Body of pancreas (tissue), 4 donors: ENCODE measurements at places on chromosomes 4 and X. TPM values are rescaled to one million over a fixed set of nuclear protein-coding genes. Genes with fewer than 3 reads are reported as not detected.

IL2RG gene
- 0.52 TPM for total RNA-seq

SH3D19 gene
- 38.1 TPM for total RNA-seq

ERVMER34-1 gene
- total RNA-seq = 0.52 TPM

SSX3 gene
- total RNA-seq = not detected

TSPAN7 gene
- total RNA-seq = 18.8 TPM

CT45A3 gene
- not detected for total RNA-seq

NAA11 gene
- not detected for total RNA-seq

HERC3 gene
- 10.9 TPM for total RNA-seq

CCKAR gene
- total RNA-seq = 1.0 TPM

CLIC2 gene
- total RNA-seq = 5.4 TPM

POU3F4 gene
- not detected for total RNA-seq

FAM9C gene
- total RNA-seq = not detected

NLRP2B gene
- not detected for total RNA-seq

MAGED4 gene
- total RNA-seq = 5.2 TPM

MAD2L1 gene
- 0.78 TPM for total RNA-seq

DNA sequence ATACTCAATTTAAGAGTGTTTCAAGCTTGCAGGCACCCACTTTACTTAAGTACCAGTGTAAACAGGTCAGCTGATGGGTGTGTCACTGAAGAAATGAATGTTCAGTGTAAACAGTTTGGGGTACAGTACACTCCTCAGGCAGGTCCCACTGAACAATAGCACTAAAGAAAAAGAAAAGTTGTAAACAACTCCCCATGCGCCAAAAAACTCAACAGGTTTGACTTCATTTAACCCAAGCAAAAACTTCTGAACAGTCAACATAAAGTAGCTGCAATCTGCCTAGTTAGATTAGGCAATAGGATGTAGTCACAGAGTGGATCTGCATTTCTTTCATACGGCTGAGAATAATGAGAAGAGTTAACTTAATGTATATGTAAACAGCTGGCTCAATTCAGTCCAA is 93.2 kb downstream of the FAM13A start:
- no peaks in the 10 kb centered on the region for H3K27me3 ChIP-seq
- no peaks in the 10 kb centered on the region for H3K36me3 ChIP-seq
- no peak overlapping the region for H3K4me3 ChIP-seq
- DNase-seq = no peak

- no peaks in the 10 kb centered on the region for H3K27me3 ChIP-seq
- no peak for DNase-seq
- H3K27ac ChIP-seq = no peak overlapping the region
Observed at GRCh38 chrX:39716802-39717540, 380.8 kb downstream of the BCOR start.

DNA sequence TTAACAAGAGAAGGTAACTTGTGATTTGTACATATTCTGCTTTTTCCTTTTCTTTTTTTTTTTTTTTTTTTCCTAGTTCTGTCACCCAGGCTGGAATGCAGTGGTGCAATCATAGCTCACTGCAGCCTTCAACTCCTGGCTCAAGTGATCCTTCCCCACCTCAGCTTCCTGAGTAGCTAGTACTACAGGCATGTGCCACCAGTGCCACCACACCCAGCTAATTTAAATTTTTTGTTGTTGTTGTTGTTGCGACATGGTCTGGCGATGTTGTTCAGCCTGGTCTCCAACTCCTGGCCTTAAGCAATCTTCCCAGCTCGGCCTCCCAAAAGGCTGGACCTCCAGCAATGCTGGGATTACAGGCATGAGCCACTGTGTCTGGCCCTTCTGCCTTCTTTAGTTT is 1.5 kb upstream of the TACR3 start:
- H3K4me3 ChIP-seq = no peak overlapping the region
- H3K27ac ChIP-seq = no peak overlapping the region
- H3K4me1 ChIP-seq = peaks cover 11% of the 10 kb centered on the region
- no peaks in the 10 kb centered on the region for H3K36me3 ChIP-seq
- no peak for DNase-seq

DNA sequence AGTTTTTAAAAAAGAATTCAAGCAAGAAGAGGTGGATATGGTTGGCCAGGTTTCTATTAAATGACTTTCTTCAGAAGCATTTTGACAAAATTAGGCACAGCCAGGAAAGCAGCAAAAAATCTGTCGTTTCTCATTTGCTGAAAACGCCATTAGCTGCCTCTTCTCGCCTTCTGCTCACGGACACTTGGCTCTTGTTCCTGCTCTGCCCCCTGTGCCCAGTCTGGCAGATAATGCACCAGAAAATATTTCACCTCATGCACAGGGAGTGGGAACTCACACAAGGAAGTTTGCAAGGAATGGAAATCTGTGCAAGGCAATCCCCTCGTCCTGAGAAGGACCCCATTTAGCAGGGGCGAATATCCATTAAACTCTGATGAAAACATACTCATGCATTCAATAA is 260.0 kb downstream of the PACRGL start:
- H3K27me3 ChIP-seq = no peaks in the 10 kb centered on the region
- no peak overlapping the region for H3K27ac ChIP-seq
- H3K36me3 ChIP-seq = no peaks in the 10 kb centered on the region
- DNase-seq = no peak
- H3K4me1 ChIP-seq = no peaks in the 10 kb centered on the region

DNA sequence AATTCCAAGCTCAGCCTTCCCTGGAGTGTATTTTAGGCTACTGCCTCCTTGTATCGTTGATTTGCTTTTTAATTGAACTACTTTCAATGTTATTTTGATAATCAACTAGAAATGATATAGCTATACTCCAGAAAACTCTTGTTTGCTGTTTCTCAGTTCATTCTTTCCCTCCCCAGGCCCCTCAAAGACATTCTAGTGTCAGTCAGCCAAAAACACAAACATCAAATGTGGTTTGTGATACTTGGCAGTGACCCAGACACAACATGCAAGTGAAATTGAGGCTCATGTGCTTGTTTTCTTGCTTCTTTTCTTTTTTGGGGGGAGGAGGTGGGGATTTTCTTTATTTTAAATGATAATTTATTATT is 7.6 kb downstream of the FAT4 start:
- no peaks in the 10 kb centered on the region for H3K27me3 ChIP-seq
- no peak overlapping the region for H3K27ac ChIP-seq
- H3K4me3 ChIP-seq = no peak overlapping the region
- peaks cover 15% of the 10 kb centered on the region for H3K4me1 ChIP-seq
- DNase-seq = no peak

GRCh38 chr4:185165605-185166063 is 22.6 kb downstream of the SLC25A4 start:
- no peak overlapping the region for H3K4me3 ChIP-seq
- no peaks in the 10 kb centered on the region for H3K36me3 ChIP-seq
- no peaks in the 10 kb centered on the region for H3K4me1 ChIP-seq
- no peaks in the 10 kb centered on the region for H3K27me3 ChIP-seq
- H3K27ac ChIP-seq = no peak overlapping the region
- DNase-seq = no peak

- H3K4me3 ChIP-seq = no peak overlapping the region
- no peak overlapping the region for H3K27ac ChIP-seq
- no peaks in the 10 kb centered on the region for H3K4me1 ChIP-seq
- H3K27me3 ChIP-seq = no peaks in the 10 kb centered on the region
- DNase-seq = no peak
Observed at GRCh38 chrX:71640002-71640401, 21.7 kb upstream of the CXCR3 start.

- peaks cover 9% of the 10 kb centered on the region for H3K4me1 ChIP-seq
- H3K27me3 ChIP-seq = no peaks in the 10 kb centered on the region
- no peak for DNase-seq
- no peaks in the 10 kb centered on the region for H3K36me3 ChIP-seq
Observed at GRCh38 chrX:10486373-10486772, 134.0 kb downstream of the MID1 start.

- H3K27ac ChIP-seq = no peak overlapping the region
- DNase-seq = no peak
- H3K4me1 ChIP-seq = no peaks in the 10 kb centered on the region
- no peaks in the 10 kb centered on the region for H3K27me3 ChIP-seq
- H3K4me3 ChIP-seq = no peak overlapping the region
Observed at GRCh38 chr4:57501720-57502119, 391.5 kb upstream of the IGFBP7 start.

GRCh38 chr4:63670735-63671134 is 738.5 kb downstream of the TECRL start:
- H3K4me1 ChIP-seq = no peaks in the 10 kb centered on the region
- H3K27me3 ChIP-seq = no peaks in the 10 kb centered on the region
- no peaks in the 10 kb centered on the region for H3K36me3 ChIP-seq
- DNase-seq = no peak

DNA sequence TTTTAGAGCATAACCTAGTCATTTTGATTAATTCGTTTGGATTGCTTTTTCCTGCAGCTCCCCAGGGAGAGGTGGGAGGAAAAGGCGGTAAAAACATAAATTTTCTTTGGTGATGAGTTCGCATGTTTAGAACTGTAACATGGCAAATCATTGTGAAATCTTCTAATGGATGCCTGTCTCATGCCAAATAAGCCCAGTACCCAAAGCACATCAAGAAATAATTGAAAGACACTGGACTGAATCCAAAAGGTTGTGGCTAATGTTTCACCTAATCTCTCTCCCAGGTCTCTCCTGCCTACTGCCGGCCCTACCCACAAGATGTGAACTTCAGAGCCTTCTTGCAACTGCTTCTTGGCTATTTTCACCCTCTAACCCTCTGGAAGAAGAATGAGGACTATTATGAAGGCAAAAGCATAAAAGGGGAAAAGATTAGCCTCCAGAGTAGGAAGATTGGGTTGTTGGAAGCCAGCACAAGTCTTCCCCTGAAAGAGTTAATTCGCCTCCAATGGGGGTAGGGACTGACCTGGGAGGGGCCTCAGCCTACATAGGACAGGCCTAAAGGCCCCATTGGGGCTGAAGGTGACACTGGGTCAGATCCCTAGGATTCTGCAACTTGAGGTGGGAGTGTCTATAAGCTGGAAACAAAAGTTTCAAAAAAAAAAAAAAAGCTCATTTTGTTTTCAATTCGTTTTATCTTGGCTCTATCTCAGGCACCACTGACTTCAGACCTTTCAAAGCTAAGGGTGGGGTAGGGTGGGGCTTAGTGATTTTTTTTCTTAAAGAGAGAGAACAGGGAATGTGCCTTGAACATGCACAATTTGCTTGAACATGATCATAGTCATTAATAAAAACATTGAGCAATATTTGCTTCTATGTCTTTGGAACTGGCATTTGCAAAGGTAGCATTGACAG is 278.6 kb upstream of the KLF3 start:
- no peak overlapping the region for H3K4me3 ChIP-seq
- H3K27me3 ChIP-seq = no peaks in the 10 kb centered on the region
- H3K4me1 ChIP-seq = peaks cover 51% of the 10 kb centered on the region
- peak; percentile 30 for DNase-seq

DNA sequence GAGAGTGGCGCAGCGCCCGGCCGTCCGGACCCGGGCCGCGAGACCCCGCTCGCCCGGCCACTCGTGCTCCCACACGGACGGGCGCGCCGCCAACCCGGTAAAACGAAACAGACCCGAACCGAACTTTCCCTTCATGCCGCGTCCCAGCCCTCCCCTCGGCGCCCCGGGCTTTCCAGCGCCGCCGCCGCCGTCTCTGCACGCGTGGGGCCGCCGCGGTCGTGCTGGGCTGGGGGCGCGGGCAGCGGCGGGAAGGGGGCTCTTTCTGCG is 222 bp downstream of the SMAD1 start:
- peak overlapping the region; percentile 99 for H3K27ac ChIP-seq
- no peaks in the 10 kb centered on the region for H3K36me3 ChIP-seq
- H3K27me3 ChIP-seq = no peaks in the 10 kb centered on the region
- no peak for DNase-seq

- H3K36me3 ChIP-seq = no peaks in the 10 kb centered on the region
- no peaks in the 10 kb centered on the region for H3K4me1 ChIP-seq
- no peak overlapping the region for H3K4me3 ChIP-seq
- no peak overlapping the region for H3K27ac ChIP-seq
- no peak for DNase-seq
- no peaks in the 10 kb centered on the region for H3K27me3 ChIP-seq
Observed at GRCh38 chr4:6331018-6331417, 61.4 kb downstream of the WFS1 start.

- H3K4me3 ChIP-seq = no peak overlapping the region
- H3K27me3 ChIP-seq = no peaks in the 10 kb centered on the region
- no peak overlapping the region for H3K27ac ChIP-seq
- DNase-seq = no peak
- no peaks in the 10 kb centered on the region for H3K36me3 ChIP-seq
Observed at GRCh38 chr4:33715841-33716395, 2528.4 kb downstream of the ARAP2 start.

DNA sequence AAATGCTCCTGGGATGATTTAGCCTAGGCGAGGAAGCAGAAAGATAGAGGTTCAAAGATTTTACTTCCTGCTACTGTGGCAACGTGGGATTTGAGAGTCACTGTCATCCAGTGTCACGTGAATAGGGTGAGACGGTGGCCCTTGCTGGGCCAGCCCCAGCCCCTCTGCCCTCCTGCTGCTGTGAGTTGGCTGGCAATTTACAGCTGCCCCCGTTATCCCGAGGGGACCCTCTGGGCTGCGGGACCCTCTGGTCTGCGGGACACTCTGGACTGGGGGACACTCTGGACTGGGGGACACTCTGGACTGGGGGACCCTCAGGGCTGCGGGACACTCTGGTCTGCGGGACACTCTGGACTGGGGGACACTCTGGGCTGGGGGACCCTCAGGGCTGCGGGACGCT is 765.4 kb downstream of the TRIML1 start:
- no peaks in the 10 kb centered on the region for H3K36me3 ChIP-seq
- H3K27me3 ChIP-seq = no peaks in the 10 kb centered on the region
- DNase-seq = no peak

DNA sequence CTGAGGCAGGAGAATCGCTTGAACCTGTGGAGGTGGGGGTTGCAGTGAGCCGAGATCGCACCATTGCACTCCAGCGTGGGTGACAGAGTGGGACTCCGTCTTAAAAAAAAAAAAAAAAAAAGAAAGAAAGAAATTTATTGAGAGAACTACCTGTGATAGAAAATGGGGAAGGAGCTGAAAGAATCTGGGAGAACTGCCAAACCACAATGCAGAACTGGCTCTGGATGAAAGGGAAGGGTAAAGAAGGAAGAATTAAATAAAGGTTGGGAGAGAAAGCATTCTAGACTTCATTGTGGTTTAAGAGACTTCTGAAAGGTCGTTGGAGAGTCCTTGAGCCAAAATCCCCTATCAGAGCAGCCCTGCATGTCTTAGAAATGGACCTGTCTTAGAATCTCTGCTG is 567.9 kb upstream of the HTR2C start:
- no peaks in the 10 kb centered on the region for H3K4me1 ChIP-seq
- H3K27ac ChIP-seq = no peak overlapping the region
- H3K36me3 ChIP-seq = no peaks in the 10 kb centered on the region

- no peak overlapping the region for H3K27ac ChIP-seq
- H3K4me1 ChIP-seq = no peaks in the 10 kb centered on the region
- no peak for DNase-seq
- no peaks in the 10 kb centered on the region for H3K27me3 ChIP-seq
- H3K4me3 ChIP-seq = no peak overlapping the region
- H3K36me3 ChIP-seq = no peaks in the 10 kb centered on the region
Observed at GRCh38 chrX:635428-636090, 5.0 kb downstream of the SHOX start.

DNA sequence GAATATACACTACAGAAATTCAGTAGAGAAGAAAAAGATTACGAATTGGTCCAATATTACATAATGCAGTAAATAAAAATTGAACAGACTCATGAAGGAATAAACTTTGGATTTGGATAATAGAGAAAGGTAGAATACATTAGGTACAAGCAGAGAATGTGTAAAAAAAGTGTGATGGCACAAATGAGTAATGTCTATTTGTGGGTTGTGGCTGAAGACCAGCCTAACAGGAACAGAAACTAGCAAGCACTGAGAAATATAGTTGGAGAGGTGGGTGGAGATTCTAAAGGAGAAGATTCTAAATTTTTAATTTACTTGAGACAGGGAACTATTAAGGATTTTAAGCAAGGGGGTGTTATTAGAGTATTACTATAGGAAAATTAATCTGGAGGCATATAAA is 15.2 kb upstream of the CLOCK start:
- H3K27ac ChIP-seq = no peak overlapping the region
- no peaks in the 10 kb centered on the region for H3K4me1 ChIP-seq
- H3K36me3 ChIP-seq = no peaks in the 10 kb centered on the region
- DNase-seq = no peak
- H3K27me3 ChIP-seq = no peaks in the 10 kb centered on the region
